ENCODE measurements at places on chromosomes 4 and X.

- DNase-seq, result no peak
Observed at GRCh38 chrX:105822138-105823091, at the start of gene NRK. Gene NRK, plus strand, starts transcription at chrX:105822539. Its CDS starts 307 bp downstream, at chrX:105822846.

GRCh38 chr4:79267671-79268070 is 58.2 kb downstream of the NAA11 start:
- DNase-seq, result no peak

GRCh38 chrX:40411340-40412111 is 169.2 kb upstream of the ATP6AP2 start:
- no peak for DNase-seq

DNA sequence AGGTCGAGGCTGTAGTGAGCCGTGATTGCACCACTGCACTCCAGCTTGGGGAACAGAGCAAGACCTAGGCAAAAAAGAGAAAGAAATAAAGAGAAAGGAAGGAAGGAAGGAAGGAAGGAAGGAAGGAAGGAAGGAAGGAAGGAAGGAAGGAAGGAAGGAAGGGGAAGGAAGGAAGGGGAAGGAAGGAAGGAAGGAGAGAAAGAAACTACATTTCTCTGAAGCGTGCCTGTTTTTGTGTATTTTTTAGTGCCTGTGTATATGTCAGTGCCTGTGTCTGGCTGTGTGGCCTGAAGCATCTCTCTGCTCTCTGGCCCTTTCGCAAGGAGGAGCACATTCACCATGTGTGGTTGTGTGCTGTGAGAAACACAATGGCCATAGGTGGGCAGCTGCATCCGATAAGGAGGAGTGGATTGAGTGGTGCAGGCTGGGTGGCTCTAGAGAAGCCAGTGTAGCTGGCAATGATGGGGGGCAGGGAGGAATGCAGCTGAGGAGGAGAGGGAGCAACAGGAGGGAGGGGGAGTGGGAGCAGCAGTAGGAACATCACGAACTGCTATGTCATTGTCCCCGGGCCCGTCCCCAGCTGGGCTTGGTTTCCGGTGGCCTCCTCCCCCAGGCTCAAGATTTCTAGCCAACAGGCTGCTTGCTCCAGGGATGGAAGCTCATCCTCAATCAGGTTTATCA is 11.4 kb downstream of the SYN1 start:
- no peak for DNase-seq

- no peak for DNase-seq
Observed at GRCh38 chr4:45284400-45285085, 558.2 kb upstream of the GNPDA2 start.

DNA sequence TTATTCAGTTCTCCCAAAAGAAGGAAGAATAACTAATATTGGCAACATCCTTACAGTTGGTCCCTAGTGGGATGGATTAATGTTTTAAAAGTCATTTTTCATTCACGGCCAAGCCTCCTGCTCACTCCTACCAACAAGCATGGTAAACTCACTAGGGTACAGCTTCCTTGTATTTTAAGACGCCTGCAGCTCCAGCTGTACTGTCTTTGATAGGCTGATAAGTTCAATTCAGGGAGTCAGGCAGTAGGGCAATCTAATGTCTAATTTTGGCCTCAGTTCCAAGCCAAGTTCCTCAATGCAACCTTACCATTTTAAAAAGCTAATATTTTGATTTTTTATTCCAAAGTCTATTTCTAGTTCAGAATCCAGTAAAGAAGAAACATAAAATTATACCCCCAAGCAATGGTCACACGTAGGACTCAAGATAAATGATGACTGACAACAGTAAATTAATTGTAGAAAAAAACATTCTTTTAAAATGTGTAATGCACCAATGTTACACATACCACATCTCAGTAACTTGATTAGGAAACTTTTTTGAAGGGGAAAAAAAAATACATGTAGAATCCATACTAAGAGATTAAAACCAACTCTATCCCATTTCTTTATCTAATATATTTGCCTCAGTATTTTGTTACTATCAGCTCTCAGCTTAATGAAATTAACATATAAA is 9.3 kb downstream of the LCORL start:
- no peak for DNase-seq

All from AG04449 (cell line).